Caco-2 (cell line): ENCODE measurements at places on chromosomes 6 and 20. TPM values are rescaled to one million over a fixed set of nuclear protein-coding genes. Genes with fewer than 3 reads are reported as not detected.

The COL11A2 gene
- total RNA-seq, result 1.3 and 1.5 TPM in 2 replicates

The KHDC1 gene
- 8.1 and 8.6 TPM in 2 replicates for total RNA-seq

The DDX43 gene
- not detected in 2 replicates for total RNA-seq

GRCh38 chr6:4999586-4999985 lies 4.3 kb downstream of the RPP40 start:
- H3K4me1 ChIP-seq, result no peaks in the 10 kb centered on the region
- DNase-seq, result no peak
- no peaks in the 10 kb centered on the region; the same call in 1 of the 2 replicates for H3K36me3 ChIP-seq
- H3K27me3 ChIP-seq, result no peaks in the 10 kb centered on the region

DNA sequence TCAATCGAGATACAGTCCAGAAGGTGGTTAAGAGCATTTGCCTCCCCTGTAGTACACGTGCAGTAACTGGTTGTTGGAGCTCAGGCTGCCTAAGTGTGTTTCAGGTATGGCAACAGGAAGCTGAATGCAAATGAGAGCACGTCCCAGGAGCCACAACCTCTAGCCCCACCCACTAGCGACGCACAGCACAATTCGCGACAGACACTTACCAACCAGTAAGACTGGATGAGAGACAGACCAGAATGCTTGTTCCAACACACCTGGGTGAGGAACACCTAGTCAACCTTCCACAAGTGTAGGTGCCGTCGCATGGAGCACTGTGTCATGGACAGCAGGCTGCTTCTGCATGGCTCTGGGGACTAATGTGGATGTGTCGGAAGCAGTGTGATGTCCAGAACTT lies 7.2 kb upstream of the SERPINB1 start:
- no peaks in the 10 kb centered on the region for H3K27me3 ChIP-seq
- H3K36me3 ChIP-seq, result no peaks in the 10 kb centered on the region
- no peak overlapping the region for H3K27ac ChIP-seq
- no peak for DNase-seq
- H3K4me1 ChIP-seq, result peaks cover 27% of the 10 kb centered on the region
- H3K4me3 ChIP-seq, result no peak overlapping the region

DNA sequence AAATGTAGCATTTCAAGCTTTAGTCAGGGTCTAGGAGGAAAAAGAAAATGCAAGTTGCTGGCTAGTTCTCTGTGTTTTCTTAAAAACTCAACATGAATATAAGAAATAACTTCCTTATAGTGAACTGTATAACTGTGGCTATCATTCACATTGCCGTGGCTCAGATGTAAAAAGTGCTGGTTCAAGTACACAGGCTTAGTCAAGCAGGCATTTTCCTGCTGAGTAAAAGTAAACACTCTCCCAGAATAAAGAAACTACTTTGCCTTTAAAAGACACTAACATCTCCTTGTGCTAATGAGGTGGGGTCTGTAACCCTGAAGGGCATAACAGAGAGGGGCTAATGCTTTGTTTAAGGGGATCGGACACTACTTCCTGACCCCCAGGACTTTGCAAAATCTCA lies 3.3 kb downstream of the ATP5F1E start:
- no peak for DNase-seq
- H3K27me3 ChIP-seq, result no peaks in the 10 kb centered on the region
- H3K4me3 ChIP-seq, result no peak overlapping the region
- peaks cover 21% of the 10 kb centered on the region for H3K4me1 ChIP-seq
- H3K27ac ChIP-seq, result no peak overlapping the region

GRCh38 chr20:36126836-36127527 lies 27.6 kb upstream of the EPB41L1 start:
- no peak overlapping the region for H3K4me3 ChIP-seq

DNA sequence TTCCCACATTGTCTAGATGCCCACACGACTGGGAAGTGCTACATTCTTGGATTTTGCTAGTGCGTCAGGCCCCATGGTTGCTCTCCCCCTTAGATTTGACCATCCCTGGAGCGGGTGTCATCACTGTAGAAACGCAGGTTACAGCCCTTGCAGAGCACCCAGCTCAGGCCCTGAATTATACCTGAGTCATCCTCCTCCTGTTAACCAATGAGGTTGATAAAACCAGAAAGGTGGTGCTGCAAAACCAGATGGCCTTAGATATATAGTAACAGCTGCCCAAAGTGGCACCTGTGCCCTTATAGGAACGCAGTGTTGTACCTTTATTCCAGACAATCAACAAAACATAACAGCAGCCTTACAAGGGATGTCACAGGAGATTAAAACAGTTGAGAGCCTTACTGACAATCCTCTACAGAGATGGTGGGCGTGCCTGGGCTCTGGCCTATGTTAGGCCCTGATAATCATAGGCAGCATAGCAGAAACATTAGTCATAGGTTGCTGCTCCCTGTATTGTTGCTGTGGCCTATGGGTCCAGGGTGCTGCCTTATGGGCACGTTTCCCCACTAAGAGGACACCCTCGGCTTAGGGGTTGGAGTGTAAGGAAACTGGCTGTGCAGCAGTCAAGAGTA lies 33.6 kb upstream of the HSF2 start:
- H3K4me1 ChIP-seq, result no peaks in the 10 kb centered on the region
- H3K36me3 ChIP-seq, result no peaks in the 10 kb centered on the region
- no peaks in the 10 kb centered on the region for H3K27me3 ChIP-seq
